ENCODE measurements at places on chromosomes 4 and X. TPM values are rescaled to one million over a fixed set of nuclear protein-coding genes. Genes with fewer than 3 reads are reported as not detected.

HTR2C gene
- not detected for total RNA-seq

KCTD8 gene
- not detected for total RNA-seq

ZNF827 gene
- total RNA-seq = 2.2 TPM

SH3TC1 gene
- 23.3 TPM for total RNA-seq

HPSE gene
- total RNA-seq = 1.2 TPM

ETDB gene
- not detected for total RNA-seq

MSANTD1 gene
- 0.05 TPM for total RNA-seq

IL1RAPL1 gene
- not detected for total RNA-seq

ZNF630 gene
- 0.27 TPM for total RNA-seq

TRO gene
- 0.87 TPM for total RNA-seq

ATP1B4 gene
- 0.02 TPM for total RNA-seq

CD99 gene
- 351 TPM for total RNA-seq

CCDC160 gene
- not detected for total RNA-seq

GAGE12H gene
- not detected for total RNA-seq

ETFDH gene
- 7.0 TPM for total RNA-seq

FAM133A gene
- total RNA-seq = 0.74 TPM

HPGD gene
- 79.0 TPM for total RNA-seq

TLR1 gene
- 0.14 TPM for total RNA-seq

PF4V1 gene
- total RNA-seq = not detected

DOK7 gene
- 0.31 TPM for total RNA-seq

RRH gene
- 0.06 TPM for total RNA-seq

MAGIX gene
- 1.9 TPM for total RNA-seq

TENM3 gene
- 1.4 TPM for total RNA-seq

DUSP9 gene
- 1.0 TPM for total RNA-seq

ABCG2 gene
- total RNA-seq = 18.6 TPM

SLIT2 gene
- total RNA-seq = 0.02 TPM

ZCCHC4 gene
- 4.1 TPM for total RNA-seq

HHIP gene
- 0.76 TPM for total RNA-seq

NHS gene
- total RNA-seq = 2.6 TPM

JCHAIN gene
- not detected for total RNA-seq

PLP1 gene
- total RNA-seq = not detected

ADGRG2 gene
- 8.7 TPM for total RNA-seq

PLXNB3 gene
- total RNA-seq = 4.1 TPM

KIAA1210 gene
- not detected for total RNA-seq

CFI gene
- 1.0 TPM for total RNA-seq

SHROOM3 gene
- total RNA-seq = 17.3 TPM

AMER1 gene
- total RNA-seq = 3.0 TPM

PRDM8 gene
- total RNA-seq = 0.33 TPM

MGARP gene
- total RNA-seq = 0.57 TPM

F8A1 gene
- 88.9 TPM for total RNA-seq

All from A549 treated with dexamethasone at 1 μM for 4 hours (cell line).